Eye (tissue), 1 donor: ENCODE measurements at places on chromosomes 6 and 20.

DNA sequence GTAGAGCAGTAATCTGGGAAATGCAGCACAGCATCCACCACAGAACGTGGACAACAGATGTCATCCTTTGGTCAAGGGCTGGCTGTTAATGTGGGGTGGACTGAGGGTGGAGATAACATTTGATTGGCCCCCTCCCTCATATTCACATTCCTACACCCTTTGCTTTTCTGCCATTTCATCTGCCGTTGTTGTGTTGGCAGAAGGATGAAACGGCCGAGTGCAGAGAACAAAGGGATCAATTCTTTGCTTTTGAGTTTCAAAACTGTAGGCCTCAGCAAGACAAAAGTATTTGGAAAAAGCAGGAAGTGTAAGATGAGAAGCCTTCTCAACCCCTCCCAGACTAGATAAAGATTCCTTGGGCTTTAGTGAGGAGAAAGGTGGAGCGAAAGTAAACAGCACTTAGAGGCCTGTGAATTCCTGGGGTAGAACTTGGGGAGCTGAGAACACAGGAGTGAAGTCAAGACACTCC lies 74.2 kb upstream of the PHIP start:
- no peak for DNase-seq

GRCh38 chr6:53426667-53427270 lies 78.0 kb upstream of the ELOVL5 start:
- DNase-seq = no peak

GRCh38 chr6:82739303-82739702 lies 326.3 kb downstream of the UBE3D start:
- peak; percentile 2 for DNase-seq

- peak; percentile 50 for DNase-seq
Observed at GRCh38 chr20:32522776-32523612, 62.1 kb downstream of the NOL4L start.

- DNase-seq = no peak
Observed at GRCh38 chr20:61941721-61942405, 123.8 kb downstream of the TAF4 start.

DNA sequence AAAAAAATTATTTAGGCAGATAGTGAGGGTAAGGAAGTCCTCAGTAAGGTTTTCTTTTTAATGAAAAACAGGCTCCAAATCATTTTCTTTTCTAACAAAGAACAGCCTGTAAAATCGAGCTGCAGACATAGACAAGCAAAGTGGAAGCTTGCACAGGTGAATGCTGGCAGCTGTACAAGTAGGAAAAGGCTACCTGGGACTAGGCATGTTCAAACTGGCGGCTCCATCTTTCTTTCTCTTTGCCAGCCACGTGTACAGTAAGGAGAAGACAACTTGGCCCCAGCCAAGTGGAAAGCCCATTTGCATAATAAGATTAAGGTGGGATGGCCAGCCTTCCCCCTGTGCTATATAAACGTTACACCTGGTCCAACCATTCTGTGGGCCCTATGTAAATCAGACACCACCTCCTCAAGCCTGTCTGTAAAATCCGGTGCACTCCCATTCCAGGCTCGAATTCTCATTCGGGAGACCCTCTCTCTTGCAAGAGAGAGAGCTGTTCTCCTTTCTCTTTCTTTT lies 27.0 kb upstream of the SLC2A12 start:
- DNase-seq = no peak

DNA sequence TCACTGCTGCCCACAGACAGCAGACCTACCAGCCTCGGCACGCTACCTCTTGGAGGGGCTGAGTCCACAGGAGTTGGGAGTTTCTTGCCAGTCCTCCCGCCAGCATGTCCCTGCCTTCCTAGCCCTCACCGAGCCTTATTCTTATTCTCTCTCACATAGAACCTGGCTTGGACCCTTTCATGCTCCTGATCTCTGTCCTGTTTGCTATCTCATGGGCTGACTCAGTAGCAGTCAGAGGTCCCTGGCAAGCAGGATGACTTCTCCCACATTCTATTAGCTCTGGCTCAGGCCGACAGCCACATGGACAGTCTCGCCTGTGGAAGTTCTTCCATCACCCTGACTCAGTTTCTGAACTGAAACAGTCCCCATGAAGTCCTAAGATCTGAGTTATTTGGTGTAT lies 313.2 kb upstream of the RNF24 start:
- no peak for DNase-seq

- DNase-seq = no peak
Observed at GRCh38 chr6:81476881-81477280, 275.6 kb downstream of the TENT5A start.

GRCh38 chr20:32456869-32457478 lies 98.8 kb downstream of the ASXL1 start:
- DNase-seq = peak; percentile 91

- DNase-seq = no peak
Observed at GRCh38 chr6:90319044-90319443, 22.4 kb upstream of the BACH2 start.

DNA sequence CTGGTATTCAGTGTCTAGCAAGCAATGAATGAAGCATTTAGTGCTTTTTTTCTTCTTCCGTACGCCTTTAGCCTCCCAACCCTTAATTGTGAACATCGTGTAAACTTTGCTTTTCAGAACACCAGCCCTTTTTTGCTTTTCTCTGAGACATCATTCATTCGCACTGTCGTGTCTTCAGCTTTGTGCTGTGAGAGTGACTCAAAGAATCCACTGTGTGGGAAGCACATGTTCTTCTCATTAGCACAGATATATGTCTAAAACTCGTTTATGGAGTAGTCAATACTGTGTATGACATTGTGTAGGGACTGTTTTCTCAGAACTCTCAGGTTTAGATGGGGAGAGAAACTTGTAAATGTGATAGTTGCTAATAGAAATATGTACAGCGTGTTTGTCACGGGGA lies 279.1 kb downstream of the FARS2 start:
- DNase-seq = no peak

DNA sequence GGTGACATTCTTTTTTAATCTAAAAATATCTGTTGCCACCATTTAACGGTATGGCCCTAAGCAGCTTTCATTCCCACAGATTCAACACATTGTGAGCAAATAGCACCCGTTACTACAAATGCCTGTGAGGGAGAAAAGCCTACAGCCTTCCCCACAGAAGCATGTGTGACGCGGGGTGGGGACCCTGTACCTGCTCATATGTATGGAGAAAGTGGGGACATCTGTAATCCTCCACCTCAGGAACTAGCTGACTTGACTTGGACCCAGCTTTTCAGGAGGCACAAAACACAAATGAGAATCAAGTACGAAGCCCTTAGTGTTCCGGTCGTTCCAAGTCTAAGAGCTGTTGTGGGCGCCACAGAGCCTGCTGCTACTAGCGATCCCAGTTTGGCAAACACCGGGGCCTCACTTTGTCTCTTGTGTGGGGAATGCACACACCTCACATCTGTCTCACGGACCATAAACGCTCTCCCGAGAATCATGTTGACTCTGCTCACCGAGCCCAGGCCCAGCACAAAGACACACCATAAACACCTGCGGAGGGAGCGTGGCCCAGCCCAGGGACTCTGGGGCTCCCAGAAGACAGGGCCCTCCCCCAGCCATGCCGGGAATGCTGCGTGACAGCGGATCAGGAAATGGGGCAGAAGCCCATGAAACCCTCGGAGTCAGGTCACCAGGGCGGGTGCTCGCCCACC lies 21.6 kb downstream of the DLL1 start:
- DNase-seq = peak; percentile 65

GRCh38 chr6:100186552-100186951 lies 192.5 kb upstream of the MCHR2 start:
- no peak for DNase-seq

DNA sequence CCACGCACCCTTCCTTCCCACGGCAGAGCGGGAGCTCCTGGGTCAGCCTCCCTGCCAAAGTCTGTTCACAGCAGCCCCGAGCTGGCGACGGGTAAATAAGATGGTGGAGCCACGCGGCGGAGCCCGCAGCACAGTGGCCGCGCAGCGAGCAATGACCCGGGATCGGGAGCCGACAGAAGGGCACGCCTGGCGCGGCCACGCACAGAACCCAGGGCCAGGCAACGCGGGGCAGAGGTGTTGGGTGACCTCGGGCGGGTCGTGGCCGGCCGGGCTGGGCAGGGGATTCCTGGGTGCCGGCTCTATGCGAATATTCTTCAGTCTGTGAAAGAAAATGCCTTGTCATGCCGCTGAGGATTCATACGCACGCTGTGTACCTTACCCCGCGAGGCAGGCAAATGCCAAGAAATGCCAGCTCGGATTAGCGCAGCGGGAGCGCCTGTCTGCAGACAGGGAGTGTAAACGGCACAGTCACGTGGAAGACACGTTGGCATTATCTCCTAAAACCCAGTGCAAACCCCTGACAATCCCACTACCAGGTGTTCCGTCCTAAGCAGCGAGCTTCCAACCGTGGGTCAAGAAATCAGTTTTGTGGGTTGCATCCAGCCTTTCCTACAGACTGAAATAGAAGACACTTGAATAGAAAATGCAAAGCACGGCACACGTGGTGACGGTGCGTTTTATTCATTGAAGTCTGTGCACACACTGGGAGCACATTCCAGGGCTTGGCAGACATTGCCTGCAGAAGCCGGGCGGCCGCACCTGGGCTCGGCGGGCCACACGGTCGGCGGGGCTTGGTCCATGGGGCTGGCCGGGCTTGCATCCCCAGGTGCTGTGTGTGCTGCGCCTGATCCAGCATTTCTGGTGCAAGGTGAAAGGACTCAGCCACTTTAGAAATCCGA lies 18.3 kb downstream of the CHRNA4 start:
- no peak for DNase-seq

DNA sequence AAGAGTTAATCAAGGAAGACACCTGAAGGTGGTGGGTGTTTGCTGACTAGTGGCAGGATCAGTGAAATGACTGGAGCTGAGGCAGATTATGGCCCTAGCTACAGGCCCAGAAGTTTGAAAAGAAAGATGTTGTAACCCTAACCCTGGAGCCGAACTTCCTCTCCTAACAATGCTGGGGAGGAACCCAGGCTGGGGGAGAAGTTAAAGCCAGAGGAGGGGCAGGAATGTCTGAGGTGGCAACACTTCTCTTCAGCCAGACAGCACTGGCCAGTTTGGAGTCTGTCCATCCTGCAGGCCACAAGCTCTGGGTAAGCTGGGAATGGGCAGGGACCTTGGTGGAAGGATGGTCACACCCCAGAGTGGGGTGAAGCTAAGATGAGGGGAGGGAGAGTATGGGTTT lies at the start of gene LST1:
LST1 (plus strand) TSS at position 270 of the 400 bp plus-strand sequence. CDS start 1,023 bp downstream, outside the sequence.
- DNase-seq = no peak

- no peak for DNase-seq
Observed at GRCh38 chr6:125203395-125203794, 49.8 kb downstream of the TPD52L1 start.

- DNase-seq = no peak
Observed at GRCh38 chr6:148027201-148027600, 315.4 kb upstream of the SASH1 start.

- DNase-seq = no peak
Observed at GRCh38 chr6:20141931-20142330, 70.3 kb downstream of the MBOAT1 start.

- no peak for DNase-seq
Observed at GRCh38 chr20:43974695-43975094, 60.0 kb downstream of the TOX2 start.

GRCh38 chr6:151389618-151390275 lies 1.6 kb downstream of the ZBTB2 start:
- peak; percentile 93 for DNase-seq

GRCh38 chr20:63741676-63742380 lies 2.3 kb downstream of the SLC2A4RG start:
- DNase-seq = no peak

DNA sequence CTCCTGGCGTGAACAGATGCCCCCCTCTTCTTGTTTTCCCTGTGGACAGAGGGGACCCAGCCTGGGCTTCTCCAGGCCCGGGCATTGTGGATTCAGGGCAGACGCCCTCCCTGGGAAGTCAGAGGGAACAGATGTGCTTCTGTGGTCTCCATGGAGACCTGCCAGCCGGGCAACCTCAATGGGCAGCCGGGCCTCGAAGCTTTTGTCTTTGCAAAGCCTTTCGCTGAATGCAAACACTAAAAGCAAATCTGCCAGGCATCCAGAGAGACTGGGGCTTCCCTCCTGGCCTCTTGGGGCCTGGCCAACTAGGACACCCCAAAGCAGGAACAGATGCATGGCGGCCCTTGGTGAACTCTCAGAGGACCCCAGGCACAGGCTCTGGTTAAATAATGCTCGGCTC lies 370.0 kb upstream of the SULF2 start:
- no peak for DNase-seq

DNA sequence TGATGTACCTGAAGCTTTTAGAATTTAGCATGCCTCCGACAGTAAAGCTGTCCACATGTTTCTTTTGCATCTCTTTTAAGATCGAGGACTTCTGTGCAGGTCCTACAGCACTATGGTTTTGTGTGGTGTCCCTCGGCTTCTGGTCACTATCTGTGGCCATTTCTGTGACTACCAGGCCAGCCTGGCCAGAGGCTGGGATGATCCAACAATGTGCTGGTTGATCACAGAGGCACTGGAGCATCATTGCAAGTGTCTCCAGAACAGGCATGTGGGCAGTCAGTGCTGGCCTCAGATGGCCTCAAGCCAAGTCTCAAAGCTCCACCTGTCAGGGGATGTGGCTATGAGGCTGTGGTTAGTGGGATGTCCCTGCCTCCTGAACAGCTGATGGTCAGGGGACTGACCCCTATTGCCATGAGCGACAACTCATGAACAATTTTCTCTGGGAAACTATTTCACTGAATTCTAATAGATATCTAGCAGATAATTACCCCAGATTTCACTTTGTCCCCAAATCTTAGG lies 136.6 kb downstream of the SYNDIG1 start:
- no peak for DNase-seq

DNA sequence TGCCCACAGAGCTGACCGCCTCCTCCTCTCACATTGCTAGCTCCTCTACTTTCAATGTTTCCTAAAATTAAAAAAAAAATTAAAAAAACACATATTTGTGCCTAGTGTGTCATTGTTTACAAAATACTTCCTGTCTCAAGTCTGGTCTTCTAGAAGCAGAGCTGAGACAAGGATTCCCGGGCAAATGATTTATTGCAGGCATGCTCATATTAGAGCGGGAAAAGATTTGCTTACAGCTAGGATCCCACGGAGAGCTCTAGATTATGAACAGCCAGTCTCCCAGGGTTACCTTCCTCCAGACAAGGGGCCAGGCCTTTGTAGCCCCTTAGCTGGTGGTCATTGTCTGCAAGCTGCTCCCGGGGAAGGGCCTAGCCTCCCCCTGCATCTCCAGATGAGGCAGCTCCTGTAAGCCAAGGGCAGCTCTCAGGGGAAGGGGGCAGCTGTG lies 9.4 kb downstream of the PACSIN1 start:
- DNase-seq = peak; percentile 28
